ENCODE measurements at places on chromosomes 3 and 15.

GRCh38 chr3:119315600-119316312 lies 21.6 kb downstream of the ARHGAP31 start:
- DNase-seq: no peak

GRCh38 chr3:194315965-194316361 lies 35.2 kb downstream of the CPN2 start:
- DNase-seq: no peak

DNA sequence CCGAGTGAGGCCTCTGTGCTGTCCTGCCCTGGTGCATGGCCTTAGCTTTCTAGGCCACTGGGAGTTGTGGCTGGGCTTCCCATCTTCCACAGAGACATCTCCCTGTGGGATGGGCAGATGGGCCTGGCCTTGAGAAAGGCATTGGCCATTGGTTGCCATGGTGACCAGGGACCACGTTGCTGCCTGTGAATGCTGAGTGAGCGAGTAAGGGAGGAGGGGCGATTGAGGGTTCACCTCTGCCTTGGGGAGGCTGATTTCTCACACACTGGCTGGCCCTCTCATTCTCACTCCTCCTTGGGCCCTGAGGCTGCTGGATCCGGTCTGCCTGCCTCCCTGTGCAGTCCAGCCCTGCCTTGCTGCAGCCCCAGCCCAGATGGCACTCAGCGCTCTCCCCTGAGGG lies 26.4 kb upstream of the DOCK3 start:
- DNase-seq: no peak

GRCh38 chr15:95119041-95119610 lies 887.8 kb downstream of the MCTP2 start:
- DNase-seq: no peak

- no peak for DNase-seq
Measured at GRCh38 chr3:138675393-138675792, 66.8 kb downstream of the FAIM start.

DNA sequence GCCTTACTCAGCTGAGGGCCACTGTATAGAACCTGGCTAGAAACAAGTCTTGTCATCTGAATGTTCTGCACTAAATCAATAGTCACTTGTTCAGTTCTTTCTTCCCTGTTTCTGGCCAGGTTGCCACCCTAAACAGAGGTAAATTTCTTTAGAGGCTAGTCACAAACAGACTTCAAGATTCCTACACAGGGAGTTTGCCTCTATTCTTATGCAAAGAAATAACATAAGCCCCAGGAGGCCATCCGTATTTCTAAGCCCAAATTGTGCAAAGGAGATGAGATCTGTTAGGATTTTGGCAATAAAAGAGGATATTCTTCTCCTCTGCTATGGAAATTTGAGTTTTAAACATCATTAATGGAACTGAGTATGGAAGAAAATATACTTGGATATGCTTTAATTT lies 4.9 kb downstream of the ZIC4 start:
- no peak for DNase-seq

GRCh38 chr3:182803596-182803995 lies 10.3 kb downstream of the ATP11B start:
- no peak for DNase-seq

- DNase-seq: no peak
Measured at GRCh38 chr3:126464494-126464893, 11.2 kb downstream of the ZXDC start.

GRCh38 chr3:102400766-102401165 lies 34.0 kb upstream of the ZPLD1 start:
- no peak for DNase-seq

DNA sequence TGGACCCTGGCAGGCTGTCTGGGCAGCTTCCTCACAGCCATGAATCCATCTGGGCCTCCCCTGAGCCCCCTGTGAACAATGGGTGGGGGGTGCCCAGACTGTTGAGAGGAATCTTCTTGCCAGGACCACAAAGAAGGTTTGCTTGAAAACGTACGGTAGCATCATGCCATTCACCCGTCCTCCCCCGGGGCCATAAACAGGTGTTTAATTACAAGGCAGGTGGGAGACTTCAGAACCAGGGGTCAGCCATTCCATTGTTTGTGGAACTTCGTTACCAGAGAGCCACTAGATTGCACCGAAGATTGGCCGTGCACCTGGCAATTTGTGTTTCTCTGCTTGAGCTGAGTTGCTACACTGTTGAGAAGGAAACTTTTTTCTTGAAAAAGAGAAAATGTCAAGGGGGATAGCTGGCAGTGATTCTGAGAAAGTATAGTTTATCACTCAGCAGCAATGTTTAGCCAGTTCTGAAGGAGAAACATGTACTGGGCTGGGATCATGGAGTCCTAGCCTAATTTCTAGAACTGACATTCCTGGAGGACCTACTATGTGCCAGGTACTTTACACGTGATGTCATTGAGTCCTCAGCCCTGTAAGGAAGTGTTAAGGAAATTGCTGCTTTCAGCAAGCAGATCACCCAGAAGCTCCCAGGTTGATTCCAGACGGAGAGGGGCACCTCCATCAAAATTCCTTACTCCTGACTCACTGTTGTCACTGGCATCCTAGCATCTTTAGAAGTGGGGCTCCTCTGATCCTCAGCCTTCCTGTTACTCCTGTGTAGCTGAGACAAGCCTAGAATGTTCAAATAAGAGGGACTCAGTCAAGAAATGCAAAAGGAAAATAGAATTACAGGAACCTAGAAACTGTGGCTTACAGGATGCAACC lies 103.8 kb upstream of the UBE2E1 start:
- DNase-seq: no peak

GRCh38 chr3:11953778-11954177 lies 50.4 kb upstream of the SYN2 start:
- no peak for DNase-seq

- DNase-seq: peak; percentile 65
Measured at GRCh38 chr3:141876891-141877621, 613 bp downstream of the ATP1B3 start.

- DNase-seq: no peak
Measured at GRCh38 chr3:102536456-102536855, 101.6 kb downstream of the ZPLD1 start.

DNA sequence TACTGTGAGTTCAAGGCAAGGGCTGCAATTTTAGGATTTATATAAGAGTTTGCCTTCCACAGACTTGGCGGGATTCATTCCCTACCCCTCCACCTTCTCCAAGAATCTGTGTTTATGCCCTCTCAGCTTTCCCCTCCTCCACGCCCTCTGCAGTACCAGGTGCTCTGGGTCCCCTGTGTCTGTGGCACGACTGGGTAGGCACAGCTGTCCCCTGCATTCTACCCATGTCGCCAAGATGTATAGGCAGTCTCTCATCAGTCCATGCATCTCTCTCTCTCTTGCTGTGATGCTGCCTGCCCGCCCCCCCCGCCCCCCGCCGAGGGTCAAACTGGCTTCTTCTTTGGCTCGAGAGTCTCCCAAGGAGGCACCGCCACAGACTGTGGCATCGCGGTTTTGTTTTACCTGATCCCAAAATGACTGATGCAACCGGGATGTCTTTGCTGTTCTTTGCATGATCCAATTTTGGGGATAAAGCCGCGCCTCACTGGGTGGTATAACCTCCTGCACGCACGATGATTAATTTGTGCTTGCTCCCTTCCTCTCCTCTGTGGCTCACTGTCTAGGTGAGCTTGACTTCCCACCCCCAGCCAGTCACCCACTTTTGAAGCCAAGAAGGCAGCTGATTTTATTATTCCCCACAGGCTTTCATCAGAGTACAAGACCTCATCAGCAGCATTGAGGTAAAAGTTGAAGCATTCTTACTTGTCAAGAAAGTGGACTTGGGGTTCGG lies 43.7 kb downstream of the EFCAB12 start:
- DNase-seq: no peak

DNA sequence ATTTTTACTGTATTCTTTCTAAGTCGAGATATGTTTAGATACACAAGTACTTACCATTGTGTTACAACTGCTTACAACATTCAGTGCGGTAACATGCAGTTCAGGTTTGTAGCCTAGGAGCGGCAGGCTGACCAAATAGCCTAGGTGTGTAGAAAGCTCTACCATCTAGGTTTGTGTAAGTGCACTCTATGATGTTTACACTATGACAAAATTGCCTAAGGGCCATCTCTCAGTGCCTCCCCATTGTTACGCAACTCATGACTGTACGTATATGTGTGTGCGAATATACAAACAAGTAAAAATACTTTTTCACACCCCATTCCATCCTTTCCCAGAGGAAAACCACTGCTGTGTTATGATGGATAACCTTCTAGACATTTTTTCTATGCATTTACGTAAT lies 44.3 kb downstream of the PXYLP1 start:
- DNase-seq: no peak

DNA sequence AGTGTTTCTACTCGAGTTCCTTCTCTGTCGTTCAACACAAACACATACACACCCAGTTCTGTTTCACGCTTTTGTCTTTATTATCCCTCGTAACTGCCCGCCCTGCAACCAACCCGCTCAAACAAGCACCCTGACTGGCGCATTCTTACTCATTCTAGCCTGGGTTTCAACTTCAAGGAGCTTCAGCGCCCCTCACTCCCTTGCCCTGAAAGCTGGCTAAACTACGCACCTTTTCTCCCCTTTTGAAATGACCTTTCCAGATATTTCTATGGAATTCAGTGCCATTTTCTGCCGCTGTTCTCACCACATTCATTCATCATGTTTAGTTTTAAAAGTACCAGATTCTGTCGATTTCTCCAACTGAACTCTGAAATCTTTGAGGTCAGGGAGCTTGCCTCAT lies 653 bp upstream of the MFSD1 start:
- DNase-seq: no peak

GRCh38 chr15:89885611-89886010 lies 8.2 kb downstream of the AP3S2 start:
- no peak for DNase-seq

GRCh38 chr3:20421-20820 lies 176.1 kb upstream of the CHL1 start:
- DNase-seq: no peak

DNA sequence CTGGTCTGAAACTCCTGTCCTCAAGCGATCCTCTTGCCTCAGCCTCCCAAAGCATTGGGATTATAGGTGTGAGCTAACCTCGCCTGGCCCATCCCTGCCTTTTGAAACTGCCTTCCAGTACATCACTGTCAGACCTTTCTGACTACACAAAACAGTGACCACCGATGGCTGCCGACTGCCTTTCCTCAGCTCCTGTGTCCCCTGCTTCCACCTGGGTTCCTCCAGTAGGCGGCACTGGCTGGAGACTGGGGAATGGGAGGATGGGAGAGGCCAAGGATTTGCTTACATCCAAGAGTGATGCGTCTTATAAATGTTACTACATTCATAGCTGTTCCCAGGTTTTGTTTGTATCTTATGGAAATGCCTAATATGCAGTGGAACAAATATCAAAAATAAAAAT lies 242.8 kb downstream of the BBX start:
- no peak for DNase-seq

- DNase-seq: no peak
Measured at GRCh38 chr3:14266361-14266760, 87.7 kb downstream of the LSM3 start.

- DNase-seq: no peak
Measured at GRCh38 chr15:62835351-62835750, 207.2 kb upstream of the TPM1 start.

- no peak for DNase-seq
Measured at GRCh38 chr3:140943781-140944552, 2.3 kb downstream of the SLC25A36 start.

DNA sequence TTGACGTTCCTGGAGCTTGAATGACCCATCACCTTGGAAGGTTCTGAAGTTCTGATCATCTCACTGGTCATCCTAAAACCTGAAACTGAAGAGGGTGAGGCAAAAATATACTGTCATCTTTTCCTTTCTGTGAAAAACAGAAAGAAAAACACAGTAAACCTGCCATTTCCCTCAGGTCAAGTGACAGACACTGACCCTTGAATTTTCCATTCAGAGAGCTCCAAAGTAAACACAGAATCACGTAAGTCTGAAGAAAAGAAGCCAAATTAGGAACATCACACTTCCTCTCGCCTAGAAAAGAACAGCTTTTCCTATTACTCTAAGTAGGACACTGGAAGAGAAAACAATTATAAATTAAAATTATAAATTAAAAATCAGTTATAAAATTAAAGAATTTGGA lies 78.7 kb upstream of the TGFBR2 start:
- no peak for DNase-seq

DNA sequence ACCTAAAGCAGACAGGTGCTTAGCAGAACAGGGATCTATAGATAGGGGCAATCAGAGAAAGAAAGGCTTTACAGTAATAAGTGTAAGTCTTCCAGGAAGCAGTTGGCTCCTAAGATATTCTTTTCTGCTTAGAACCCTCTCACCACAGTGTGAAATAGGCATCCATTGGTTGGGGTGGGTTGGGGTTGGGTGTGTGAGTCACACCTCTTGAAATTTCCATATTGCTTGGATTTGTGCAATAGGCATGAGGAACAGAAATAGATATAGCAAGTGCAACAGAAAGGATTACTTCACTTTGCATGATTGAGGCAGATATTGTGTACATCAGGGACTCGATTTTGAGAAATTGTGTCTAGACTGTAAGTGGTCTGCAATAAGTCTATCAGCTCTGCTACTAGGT lies 200.1 kb upstream of the GAP43 start:
- no peak for DNase-seq

- no peak for DNase-seq
Measured at GRCh38 chr3:123679712-123680386, 95.0 kb upstream of the HACD2 start.

DNA sequence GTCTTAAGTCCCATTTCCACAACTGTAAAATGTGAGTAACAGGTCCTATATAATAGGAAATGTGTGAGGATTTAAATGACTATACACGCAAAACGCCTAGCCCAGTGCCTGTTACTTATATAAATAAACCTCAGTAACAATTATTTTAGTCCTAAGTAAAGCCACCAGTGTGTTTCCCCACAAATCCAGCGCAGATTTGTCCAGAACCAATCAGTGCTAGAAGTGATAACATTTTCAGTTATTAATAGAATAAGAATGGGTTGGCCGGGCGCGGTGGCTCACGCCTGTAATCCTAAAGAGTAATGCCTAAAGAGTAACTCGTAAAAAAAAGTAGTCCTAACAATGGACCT lies 561 bp downstream of the RPAP1 start:
- no peak for DNase-seq

- peak; percentile 11 for DNase-seq
Measured at GRCh38 chr3:146189519-146190173, 28.7 kb upstream of the PLOD2 start.

DNA sequence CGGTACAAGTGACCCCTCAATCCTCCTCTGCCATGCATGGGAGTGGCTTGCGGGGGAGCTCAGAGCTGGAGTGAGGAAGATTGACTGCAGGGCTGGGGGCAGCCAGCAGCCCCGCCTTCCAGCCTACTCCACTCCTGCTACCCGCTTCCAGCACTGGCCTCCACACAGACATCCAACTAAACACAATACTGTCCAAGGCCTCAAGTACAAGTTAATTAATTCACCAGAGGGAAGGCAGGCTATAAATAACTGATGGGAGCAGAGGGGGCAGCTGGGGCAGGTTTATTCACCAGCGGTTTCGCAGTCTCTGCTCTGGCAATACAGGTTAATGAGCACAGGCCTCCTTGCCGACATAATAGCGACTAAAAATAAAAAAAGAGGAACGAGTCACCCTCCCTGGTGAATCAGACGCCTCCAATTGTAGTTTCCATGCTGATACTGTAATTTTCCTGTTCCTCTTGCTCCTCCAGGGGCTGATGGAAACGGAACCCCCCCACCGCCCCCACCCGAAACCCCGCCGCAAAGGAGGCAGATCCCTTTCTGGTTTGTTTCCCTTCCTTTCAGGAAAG lies 166.4 kb upstream of the TLE3 start:
- no peak for DNase-seq
